ENCODE measurements at places on chromosomes 3 and 15.

GRCh38 chr3:17135696-17136095 lies 250.9 kb downstream of the PLCL2 start:
- no peak for DNase-seq

DNA sequence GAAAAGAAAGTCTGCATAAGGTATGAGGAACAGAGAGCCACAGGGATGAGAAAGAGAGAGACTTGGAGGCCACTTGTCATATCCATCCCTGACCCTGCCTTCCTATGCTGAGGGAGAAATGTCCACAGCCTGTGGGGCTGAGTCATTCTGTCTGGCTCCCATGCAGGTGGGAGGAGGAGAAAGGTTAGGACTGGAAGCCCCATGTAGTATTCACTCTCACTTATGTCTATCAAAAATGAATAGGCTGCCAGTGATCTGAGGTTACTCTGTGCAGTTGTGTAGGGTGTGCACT lies 71.3 kb downstream of the RAB11A start:
- DNase-seq = no peak

GRCh38 chr3:150384296-150385212 lies 23.5 kb upstream of the TSC22D2 start:
- peak; percentile 87 for DNase-seq

DNA sequence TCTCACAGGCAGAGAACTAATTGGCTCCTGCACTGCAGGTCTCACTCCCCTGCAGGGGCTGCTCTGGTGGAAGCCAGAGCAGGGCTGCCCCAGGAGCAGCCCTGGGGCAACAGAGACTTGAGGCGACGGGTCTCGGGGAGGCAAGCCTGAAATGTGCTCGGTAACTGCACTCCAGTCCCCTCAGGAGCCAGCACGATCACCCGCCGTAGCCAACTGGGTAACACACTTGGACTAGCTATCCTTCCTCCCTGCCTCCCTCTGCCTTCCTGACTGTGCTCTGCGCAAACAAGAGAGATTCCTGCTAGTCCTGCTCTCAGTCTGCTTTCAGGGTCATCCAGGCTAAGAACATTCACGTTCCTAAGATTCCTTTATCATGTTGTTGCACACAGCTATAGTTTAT lies 140.7 kb upstream of the NSMCE3 start:
- no peak for DNase-seq

- DNase-seq = no peak
These were observed 391.8 kb upstream of the ADAMTS9 start for GRCh38 chr3:65079560-65079959.

DNA sequence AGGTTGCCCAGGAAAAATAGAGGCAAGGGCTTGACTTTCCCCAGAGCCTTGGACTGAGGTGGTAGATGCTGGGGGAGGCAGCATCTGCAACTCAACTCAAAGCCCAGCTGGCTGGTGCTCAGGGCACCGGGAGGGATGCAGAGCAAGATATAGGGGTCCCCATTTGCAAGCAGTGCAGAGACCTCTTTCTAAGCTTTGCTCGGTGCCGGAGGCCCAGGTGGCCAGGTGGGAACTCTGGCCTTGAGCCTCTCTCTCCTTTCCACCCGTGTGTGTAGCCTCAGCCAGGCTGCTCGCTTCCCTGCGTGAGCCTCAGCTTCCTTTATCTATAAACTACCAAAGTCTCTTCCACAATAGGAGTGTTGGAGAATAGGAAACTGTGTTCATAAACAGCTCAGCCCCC lies 36.5 kb downstream of the SLC6A6 start:
- DNase-seq = no peak

GRCh38 chr3:104126864-104127553 lies 1239.7 kb upstream of the ALCAM start:
- DNase-seq = no peak

DNA sequence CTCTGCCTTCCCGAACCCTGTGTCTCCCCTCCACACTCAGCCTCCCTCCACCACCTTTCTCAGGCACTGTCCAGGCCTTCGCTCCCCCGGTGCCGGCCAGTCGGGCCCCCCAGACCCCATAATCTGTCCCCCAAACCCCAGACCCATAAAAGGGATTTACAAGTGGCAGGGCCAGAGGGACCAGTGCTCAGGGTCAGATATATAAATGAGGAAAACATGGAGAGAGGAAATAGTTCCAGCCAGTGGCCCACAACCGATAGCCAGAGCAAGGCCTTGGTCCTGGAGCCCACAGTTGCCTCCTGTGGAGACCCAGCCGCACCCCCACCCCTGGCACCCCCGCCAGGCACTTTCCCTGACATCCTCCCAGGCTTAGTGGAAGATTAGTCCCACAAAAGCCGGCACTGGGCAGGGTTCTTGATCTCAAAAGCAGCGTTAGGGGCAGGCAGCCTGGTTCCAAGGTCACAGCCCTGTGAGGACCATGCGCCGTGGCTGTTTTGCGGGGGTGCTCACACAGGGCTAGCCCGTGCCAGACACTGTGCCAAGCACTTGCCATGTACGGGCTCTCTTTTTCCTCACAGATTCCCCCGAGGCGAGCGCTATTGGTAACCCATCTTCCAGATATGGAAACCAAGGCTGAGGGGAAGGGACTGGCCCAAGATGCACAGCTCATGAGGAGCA lies 1.1 kb upstream of the PLXND1 start:
- DNase-seq = no peak
